ENCODE measurements at places on chromosomes 5 and 9.

DNA sequence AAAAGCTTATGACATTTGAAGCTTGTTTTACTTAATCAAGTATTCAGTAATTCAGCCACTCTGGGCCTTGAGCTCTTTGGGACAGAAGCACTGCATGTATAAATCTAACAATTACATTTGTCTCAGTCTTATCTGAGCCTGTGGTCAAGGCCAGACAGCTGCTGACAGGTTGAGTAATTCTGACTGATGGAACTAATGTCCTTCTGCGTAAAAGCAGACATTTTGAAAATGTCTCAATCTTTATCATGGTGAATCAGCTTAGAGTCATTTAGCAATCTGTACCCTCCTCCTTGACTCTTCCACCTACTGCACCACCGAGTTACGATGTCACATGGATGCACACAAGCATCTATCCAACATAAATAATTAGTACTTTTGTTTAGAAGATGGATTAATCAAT lies 400.0 kb downstream of the ARRDC3 start:
- peak; percentile 43 for DNase-seq

DNA sequence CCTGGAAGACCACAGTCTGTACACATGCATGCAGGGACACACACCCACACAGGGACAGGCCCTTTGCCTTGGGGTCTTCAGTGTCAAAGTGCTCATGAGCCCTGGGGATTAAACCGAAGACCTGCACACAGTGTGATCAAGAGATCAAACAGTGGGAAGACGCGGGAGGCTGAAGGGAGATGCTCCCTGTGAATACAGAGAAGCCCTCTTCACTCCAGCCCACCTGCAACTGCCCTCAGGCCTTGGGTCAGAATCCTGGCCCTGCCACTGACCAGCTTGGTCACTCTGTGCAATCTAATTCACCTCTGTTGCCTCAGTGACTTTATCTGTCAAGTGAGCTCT lies 2.9 kb downstream of the RALGDS start:
- no peak for DNase-seq

DNA sequence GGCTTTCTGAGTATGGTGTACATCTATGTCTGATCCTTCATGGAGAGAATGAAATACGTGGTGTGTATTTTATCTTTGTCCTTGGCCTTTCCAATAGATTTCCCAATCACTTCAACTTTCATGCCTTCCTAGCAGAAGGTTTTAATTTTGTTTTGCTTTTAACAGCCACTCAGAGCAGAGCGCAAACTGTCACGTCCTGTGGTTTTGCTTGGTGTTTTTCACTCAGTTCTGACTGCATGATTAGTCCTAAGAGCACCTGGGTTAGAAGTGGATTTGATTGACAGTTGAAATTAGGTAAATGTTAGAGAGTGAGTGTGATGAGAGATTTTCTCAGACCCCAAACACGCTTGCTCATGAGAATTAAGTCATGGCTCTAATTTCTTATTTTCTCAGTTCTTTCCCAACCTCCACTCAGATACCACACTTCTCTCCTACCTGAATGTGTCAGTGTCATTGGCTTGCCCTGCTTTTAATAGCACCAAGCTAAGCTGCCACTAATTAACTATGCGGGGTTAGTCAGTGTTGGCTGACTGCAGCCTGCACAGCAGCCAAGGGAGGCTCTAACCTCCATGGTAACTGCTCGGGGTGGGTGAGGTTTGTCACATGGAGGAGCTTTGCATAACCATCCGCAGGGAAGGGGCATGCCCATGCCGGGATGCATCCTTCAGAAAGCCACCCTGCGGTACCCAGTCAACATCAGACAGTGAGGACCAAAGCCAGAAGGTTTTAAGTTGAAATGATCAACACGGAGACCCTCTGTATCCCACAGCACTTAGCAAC lies 173.4 kb downstream of the NR3C1 start:
- DNase-seq = no peak

GRCh38 chr9:121194730-121195129 lies 6.9 kb downstream of the RAB14 start:
- DNase-seq = no peak

GRCh38 chr9:72467766-72468738 lies 53.4 kb upstream of the TMC1 start:
- no peak for DNase-seq

DNA sequence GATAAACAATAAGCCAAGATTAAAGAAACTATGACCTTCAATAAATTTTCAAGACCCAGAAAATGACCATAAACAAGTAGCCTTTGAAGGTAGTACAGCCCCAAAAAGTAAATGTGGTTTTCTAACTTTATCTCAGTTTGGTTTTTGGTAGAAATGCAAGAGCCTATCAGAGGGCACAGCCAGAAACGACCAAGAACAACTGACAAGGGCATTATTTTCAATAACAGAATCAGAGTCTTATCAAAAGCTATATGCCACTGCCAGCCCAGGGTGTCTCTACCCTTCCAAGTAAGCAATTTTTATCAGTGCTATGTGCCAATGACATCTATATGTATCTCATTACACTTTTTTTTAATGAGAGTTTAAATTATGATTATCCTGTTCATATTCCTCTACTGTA lies 11.8 kb upstream of the SPINK6 start:
- no peak for DNase-seq

DNA sequence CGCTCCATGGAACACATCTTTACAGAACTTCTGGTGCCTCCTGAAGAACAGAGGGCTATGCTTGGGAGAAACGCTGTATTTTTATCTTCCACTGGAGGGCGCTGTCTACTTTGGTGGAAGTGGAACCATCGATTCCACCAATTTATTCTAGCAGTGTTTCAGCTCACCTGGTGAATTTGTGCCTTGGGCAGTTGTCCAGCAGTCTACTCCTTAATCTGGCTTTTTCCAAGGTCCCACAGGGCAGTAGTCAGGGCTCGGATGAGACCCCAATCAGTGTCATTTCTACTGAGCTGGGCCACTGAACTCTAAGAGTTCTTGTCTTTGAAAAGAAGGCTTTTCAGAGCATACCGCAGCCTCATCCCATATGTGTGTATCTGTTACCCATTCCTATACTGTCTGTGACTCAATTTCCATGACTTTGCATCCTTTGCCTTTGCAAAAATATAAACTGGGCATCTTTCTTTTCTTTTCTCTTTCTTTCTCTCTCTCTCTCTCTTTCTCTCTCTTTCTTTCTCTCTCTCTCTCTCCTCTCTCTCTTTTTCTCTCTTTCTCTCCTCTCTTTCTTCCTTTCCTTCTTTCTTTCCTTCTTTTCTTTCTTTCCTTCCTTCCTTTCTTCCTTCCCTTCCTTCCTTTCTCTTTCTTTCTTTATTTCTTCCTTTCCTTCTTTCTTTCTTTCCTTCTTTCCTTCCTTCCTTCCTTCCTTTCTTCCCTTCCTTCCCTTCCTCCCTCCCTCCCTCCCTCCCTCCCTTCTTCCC lies 138.4 kb upstream of the ZNF618 start:
- DNase-seq = peak; percentile 68

GRCh38 chr9:109903515-109904138 lies 123.6 kb downstream of the PALM2AKAP2 start:
- peak; percentile 72 for DNase-seq

DNA sequence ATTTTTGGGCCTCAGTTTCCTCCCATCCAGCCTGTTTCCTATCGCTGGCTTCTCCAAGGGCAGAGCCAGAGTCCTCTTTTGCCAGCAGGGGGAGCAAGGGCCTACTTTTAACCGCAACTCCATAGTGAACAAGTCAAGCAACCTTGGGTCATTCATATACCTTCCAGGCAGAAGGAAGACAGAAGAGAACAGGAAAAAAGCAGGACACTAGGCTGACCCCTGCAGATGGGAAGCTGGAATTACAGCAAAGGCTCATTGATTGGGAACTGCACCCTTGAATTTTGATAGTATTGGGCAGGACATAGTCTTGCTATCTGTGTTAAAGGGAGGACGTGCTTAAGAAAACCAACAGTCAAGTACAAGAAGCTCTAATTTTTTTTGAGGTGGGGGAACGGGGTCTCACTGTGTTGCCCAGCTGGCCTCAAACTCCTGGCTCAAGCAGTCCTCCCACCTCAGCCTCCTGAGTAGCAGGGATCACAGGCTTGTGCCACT lies 30.1 kb downstream of the QRFP start:
- peak; percentile 66 for DNase-seq

DNA sequence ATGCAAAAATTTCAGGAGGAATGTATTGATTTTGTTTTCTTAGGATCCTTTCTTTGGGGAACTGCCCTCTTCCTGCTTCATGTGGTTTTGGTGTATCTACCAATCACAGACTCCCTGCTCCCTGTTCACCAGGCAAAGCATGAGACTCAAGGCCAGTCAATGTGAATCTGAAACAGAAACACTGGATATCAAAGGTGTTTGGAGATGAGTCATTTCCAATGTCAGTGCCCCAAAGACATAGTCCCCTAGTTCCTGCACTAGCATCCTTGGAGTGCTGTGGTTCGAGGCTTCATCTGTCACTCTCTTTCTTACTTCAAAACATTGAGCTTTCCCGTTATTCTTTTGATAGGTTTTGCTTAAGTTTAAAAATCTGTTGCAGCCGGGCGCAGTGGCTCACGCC lies 8.1 kb downstream of the PPP3R2 start:
- peak; percentile 41 for DNase-seq

DNA sequence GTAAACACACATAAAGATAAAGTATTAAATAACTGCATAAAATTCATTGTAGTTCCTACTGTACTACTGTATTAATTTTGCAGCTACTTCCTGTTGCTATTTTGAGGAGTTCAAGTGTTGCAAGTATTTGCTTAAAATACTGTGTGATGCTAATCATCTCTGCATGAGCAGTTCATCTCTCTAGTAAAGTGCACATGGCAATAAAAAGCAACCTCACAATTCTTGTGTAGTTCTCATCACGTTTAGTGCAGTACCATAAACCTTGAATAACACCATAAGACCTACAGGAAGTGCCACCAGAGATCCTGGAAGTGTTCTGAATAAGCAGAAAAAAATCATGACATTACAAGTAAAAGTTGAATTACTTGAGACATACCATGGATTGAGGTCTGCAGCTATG lies 34.6 kb downstream of the CPLANE1 start:
- DNase-seq = peak; percentile 9

- no peak for DNase-seq
Measured at GRCh38 chr9:108396193-108396592, 459.6 kb downstream of the ACTL7B start.

DNA sequence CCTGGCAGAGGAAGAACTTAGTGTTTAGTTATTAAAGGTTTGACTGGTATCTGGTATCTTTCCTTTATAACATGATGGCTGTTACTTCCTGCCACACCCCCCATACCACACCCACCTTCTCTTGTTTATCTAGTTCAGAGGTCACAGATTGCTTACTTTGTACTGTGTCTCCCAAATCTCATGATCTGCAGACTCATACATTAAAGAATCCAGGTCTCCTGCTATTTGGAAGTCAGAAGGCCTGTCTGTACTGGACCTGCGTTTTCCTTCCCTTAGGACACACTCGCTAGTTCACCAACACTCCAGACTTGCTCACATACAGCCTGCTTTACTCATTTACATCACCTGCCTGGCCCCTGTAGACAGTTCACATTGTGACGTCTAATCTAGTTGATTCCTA lies 39.3 kb downstream of the NUDT12 start:
- no peak for DNase-seq
